NCI-H524 (cell line): ENCODE measurements at places on chromosomes 5 and 9.

- no peak for DNase-seq
These were observed 72.6 kb downstream of the GTF3C4 start for GRCh38 chr9:132742821-132743311.

GRCh38 chr5:71719063-71719964 is at the start of gene CARTPT:
Gene CARTPT (plus strand): TSS chr5:71719275. CDS start chr5:71719294, 19 bp downstream.
- peak; percentile 2 for DNase-seq

DNA sequence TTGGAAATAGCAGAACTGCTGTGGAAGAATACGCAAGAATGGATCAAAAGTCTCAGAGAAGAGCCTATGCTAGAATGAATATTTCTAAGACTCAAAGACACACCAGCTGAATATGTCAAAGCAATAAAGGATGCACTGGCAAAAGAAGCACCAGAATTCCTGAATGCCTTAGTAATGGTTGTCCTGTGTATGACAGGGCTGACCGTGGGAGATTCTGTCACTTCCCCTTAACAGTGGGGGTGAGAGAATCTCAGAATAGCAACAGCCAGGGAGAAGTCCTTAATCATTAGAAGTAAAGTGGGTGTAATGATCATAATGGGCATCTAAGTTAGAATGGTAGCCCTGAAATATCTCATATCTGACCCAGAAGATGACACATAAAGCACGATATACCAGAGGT is 14.6 kb upstream of the PRR16 start:
- no peak for DNase-seq

GRCh38 chr5:3310541-3311261 is 284.9 kb upstream of the IRX1 start:
- DNase-seq = peak; percentile 76

GRCh38 chr9:114733816-114734215 is 51.8 kb upstream of the TEX48 start:
- no peak for DNase-seq

- no peak for DNase-seq
These were observed 69.3 kb downstream of the HSD17B3 start for GRCh38 chr9:96232539-96233241.

DNA sequence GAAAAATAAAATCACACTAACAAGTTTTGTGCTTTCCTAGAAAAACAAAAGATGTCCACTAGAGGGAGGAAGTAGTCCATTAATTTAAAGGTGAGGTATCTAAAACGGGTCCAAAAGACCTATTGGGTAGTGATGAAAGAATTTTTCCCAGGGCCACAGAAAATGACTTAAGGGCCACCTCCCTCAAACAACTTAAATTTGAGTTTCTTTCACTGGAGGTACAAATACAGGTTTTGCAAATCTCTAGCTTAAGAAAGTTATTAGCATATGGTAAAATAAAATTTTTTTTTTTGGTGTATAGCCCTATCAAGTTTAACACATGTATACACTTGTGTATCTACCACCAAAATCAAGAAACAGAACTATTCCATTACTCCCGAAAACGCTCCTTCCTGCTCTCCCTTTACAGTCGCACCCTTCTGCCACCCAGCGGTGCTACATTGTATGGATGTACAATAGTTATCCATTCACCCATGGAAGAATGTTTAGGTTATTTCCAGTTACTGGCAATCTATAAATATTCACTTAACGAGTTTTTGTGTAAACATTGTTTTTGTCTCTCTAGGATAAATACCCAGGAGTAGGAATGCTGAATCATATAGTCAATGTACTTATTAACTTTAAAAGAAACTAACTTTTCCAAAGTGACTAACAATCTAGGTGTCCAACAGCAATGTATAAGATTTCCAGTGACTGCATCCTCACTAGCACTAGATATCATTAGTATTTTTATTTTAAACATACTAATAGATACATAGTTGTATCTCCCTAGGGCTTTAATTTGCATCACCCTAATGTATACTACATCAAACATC is 21.9 kb downstream of the DEPDC1B start:
- peak; percentile 2 for DNase-seq

DNA sequence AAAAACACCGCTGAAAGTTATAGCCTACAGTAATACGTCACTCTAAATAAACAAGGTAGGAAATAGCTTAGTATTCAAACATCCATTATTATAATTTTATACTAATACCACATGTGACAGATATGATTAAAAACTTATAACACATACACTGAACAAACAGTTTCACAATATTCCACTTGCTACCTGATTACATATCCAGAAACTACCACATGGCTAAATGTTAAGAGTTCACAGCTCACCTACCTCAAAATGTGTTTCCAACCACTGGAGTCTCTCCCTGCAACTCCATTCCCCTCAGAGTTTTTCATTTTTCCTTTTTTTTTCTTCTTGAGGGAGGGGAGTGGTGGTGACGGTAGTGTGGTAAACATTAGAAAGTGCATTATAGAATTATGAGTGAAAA is 12.1 kb downstream of the RICTOR start:
- DNase-seq = no peak

GRCh38 chr9:107488375-107489143 is 1.0 kb downstream of the KLF4 start:
- DNase-seq = peak; percentile 77
